ENCODE measurements at places on chromosomes 2 and 18. TPM values are rescaled to one million over a fixed set of nuclear protein-coding genes. Genes with fewer than 3 reads are reported as not detected.

DNA sequence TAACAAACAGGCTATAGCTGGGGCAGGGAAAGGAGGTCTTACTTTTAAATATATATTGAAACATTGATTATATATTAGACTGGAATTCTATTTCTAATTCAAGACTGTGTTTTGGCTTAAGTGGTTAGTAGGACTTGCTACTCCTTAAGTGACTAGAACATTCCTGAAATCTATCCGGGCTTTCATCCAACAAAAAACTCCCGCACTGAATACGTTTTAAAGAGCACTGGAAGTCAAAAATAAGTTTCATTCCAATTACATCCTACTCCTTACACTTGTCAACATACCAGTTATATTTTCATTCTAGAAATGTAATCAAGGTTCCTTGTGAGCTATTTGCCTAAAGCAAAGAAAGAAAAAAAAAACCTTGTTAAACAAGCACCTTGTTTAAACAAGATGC is 204.6 kb downstream of the SP3 start:
- peak; percentile 78 for DNase-seq

GRCh38 chr2:36403675-36404230 is 48.2 kb downstream of the CRIM1 start:
- DNase-seq, result no peak

Gene CLEC4F
- 0.31 TPM for total RNA-seq

Gene LOXL3
- total RNA-seq, result 5.9 TPM

Gene PID1
- 45.7 TPM for total RNA-seq

DNA sequence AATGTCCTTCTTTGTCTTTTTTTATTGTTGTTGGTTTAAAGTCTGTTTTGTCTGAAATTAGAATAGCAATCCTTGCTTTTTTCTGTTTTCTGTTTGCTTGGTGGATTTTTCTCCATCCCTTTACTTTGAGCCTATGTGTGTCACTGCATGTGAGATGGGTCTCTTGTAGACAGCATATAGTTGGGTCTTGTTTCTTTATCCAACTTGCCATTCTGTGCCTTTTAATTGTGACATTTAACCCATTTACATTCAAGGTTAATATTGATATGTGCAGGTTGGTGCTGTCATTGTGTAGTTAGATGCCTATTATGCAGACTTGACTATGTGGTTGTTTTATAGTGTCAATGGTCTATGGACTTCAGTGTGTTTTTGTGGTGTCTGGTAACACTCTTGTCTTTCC is 197.5 kb upstream of the FN1 start:
- DNase-seq, result no peak

DNA sequence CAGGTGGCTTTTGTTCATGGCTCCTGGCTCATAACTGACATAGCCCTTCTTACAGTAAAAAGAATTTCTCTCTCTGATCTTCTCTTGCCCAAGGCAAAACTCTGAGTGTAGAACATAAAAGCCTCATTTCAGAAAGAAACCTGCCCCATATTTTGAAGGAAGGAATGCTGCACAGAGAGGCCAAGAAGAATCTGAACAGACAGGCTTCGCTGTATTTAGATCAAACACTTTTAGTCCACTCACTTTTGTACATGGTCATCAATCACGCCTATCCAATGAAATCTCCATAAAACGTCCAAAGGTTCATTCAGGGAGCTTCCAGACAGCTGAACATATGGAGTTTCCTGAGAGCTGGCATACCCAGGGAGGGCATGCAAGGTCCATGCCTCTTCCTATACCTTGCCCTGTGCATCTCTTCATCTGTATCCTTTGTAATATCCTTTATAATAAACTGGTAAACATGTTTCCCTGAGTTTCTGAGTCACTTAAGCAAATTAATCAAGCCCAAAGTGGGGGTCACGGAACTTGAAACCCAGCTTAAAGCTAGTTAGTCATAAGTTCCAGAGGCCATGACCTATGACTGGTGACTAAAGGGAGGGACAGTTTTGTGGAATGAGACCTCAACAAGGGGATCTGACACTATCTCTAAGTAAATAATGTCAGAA is 62.5 kb upstream of the TMEM247 start:
- DNase-seq, result no peak

DNA sequence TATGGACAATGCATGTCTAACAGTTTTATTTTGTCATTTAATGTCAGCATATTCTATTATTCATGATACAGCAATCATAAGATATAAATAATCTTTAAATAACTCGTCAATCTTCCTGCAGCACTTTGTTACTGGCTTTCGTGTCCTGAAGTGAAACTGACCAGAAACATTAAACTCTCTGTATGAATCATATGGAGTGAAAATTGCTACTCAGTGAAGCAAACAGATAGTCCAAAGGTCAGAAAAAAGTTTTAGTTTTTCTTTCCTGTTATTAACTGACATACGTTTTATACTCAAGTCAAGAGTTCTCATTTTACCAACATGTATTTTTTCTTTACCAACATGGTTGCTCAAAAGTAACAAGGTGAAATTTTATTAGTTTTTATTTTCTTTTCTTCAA is 106.8 kb upstream of the GALNT5 start:
- DNase-seq, result no peak

Gene FIGLA
- total RNA-seq, result not detected
